Choroid plexus epithelial cell (primary cell): ENCODE measurements at places on chromosomes 3 and 15.

DNA sequence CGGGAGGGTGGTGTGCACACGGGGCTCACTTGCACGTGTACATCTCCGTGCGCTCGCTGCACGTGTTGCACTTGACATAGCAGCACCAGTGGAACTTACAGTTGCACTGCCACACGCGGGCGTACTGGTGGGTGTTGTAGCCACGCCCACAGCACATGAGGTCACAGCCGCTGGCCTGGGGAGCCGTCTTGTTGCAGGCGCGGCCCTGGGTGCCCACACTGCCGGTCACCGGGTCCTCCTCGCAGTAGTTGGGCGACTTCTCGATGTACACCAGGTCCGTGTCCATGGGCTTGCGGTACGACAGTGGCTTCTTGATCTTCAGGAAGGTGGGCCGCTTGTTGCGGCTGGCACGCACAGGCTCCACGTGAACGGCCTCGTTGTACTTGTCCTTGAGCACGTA lies 61.0 kb downstream of the WNT7A start:
- no peak for DNase-seq

- no peak for DNase-seq
Observed at GRCh38 chr3:44983484-44983941, 7.5 kb downstream of the EXOSC7 start.

GRCh38 chr3:187852842-187853730 lies 107.8 kb upstream of the BCL6 start:
- DNase-seq: no peak

DNA sequence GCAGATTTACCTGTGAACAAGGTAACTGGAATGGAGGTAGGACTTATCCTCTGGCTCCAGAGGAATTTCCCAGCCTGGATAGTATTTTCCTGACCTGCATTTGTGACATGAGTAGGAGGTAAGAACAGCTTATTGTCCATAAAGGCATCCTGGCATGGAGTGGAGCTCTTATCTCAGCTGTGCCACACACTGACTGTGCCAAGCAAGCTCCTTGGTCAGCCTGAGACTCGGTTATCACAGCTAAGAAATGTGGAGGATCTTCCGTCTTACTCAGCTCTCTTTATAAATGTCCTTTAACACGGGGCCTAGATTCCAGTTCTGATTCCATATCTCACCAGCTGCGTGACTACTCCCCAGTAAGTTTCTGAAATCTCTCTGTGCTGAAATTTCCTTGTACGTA lies 38.9 kb downstream of the SLCO3A1 start:
- DNase-seq: no peak

GRCh38 chr3:169179321-169179720 lies 484.2 kb downstream of the MECOM start:
- DNase-seq: no peak

DNA sequence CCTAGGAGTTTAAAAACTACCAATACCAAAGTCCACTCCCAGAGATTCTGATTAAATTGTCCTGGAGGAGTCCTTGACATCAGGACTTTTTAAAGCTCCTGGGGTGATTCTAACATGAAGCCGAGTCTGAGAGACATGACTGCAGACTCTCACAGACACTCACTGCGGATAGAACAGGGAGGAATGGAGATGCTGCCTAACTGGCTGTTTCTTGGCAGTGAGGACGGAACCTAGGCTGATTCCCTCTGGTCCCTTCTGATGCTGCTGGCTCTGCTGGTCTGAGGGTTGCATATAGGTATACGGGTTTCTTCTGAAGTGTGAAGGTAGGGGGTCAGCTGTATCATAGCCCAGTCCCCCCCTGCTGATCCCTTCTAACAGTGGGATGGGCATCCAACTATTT lies 1.3 kb upstream of the HRG start:
- no peak for DNase-seq

DNA sequence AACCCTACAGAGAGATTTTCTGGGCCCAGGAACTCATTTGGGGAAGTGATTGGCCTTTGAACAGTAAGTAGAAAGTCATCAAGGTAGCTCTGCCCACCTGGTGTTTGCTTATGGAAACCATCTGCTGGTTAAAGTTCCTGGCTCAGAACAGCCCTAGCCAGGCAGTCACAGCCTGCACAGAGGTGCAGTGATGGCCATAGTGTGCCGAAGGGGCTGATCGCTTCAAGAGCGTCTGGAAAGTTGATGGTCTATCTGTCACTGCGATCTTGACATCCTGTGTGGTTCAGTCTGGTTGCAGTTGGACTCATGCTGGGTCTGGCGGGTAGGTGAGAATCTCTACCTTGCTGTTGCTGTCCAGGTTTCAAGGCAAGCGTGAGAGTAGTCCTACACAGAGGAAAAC lies 151.6 kb downstream of the SLCO3A1 start:
- no peak for DNase-seq

GRCh38 chr3:114892880-114893279 lies 254.2 kb downstream of the ZBTB20 start:
- no peak for DNase-seq

GRCh38 chr3:31188112-31188511 lies 293.7 kb upstream of the GADL1 start:
- no peak for DNase-seq

DNA sequence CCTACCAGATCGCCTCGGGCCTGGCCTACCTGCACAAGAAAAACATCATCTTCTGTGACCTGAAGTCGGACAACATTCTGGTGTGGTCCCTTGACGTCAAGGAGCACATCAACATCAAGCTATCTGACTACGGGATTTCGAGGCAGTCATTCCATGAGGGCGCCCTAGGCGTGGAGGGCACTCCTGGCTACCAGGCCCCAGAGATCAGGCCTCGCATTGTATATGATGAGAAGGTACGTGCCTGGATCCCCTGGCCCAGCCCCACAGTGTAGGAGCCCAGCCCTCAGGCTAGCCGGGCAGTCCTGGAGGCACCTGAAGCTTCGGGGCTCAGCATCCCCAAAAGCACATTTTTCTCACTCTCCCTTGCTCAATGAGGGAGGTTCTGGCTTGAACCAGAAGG lies 135.8 kb downstream of the LRRK1 start:
- DNase-seq: no peak

DNA sequence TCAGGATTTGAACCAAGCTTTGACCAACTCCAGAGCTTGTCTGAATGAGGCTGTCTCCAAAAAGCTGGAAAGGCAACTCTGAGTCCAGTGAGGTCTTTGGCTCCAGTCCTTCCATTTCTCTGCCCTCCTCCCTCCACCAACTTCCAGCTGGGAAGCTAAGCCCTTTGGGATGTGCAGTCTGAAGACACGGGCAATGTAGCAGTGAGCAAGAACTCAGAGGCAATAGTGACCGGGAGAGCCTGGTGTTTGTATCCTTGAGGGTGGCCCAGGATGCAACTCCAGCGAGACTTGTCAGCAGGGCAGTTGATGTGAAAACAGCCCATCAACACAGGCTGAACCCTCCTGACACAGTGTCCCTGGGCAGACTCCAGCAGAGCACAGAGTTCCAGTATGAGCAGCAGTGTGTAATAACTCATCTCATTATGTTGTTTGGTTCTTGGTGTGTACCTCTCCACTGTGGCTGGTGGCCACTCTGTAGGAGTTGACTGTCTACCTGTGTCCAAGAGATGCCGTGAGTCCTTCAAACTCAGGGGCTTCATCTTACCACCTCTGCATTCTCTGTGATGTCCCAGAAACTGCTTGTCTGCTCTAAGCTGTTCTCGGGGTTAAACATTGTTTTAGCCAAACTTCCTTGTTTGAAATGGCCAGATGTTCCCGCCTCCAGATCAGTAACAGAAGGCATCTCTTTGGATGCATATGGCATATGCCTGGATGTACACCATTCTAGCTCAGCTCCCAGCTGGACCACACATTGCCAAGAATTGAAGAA lies 6.6 kb downstream of the CDCP1 start:
- DNase-seq: peak; percentile 80

- no peak for DNase-seq
Observed at GRCh38 chr3:40779039-40779438, 254.3 kb downstream of the ZNF621 start.

GRCh38 chr3:161316006-161316689 lies 55.2 kb downstream of the SPTSSB start:
- peak; percentile 5 for DNase-seq

DNA sequence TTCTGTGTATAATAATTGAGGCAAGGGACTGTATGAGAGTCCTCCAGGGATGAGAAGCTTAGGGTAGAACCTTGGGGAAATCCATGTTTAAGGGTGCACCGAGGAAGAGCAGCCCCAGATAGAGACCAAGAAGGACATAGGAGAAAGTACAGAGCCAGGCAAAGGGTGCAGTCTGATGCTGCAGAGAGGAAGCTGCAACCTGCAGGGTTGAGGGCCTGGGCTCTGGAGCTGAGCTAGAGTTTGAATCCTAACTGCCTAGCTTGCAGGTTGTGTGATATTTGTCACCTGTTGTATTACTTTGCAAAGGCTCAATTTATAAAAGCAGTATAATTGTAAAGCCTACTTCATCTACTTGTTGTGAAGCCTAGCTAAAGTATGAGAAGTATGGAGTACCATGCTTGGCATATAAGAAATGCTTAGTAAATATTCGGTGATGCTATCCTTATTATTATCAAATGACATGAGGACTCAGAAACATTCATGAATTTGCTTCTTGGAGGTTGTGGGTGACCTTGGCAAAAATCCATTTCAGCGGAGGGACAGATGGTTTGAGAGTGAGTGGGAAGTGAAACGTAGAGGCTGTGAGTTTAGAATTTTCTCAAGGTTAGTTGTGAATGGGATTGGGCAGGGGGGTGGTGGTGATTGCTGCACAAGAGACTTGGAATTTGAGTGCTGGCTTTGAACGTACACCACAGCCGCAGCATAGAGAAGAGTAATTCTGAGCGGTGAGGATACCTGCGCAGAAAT lies 43.8 kb downstream of the PLCL2 start:
- DNase-seq: peak; percentile 16

DNA sequence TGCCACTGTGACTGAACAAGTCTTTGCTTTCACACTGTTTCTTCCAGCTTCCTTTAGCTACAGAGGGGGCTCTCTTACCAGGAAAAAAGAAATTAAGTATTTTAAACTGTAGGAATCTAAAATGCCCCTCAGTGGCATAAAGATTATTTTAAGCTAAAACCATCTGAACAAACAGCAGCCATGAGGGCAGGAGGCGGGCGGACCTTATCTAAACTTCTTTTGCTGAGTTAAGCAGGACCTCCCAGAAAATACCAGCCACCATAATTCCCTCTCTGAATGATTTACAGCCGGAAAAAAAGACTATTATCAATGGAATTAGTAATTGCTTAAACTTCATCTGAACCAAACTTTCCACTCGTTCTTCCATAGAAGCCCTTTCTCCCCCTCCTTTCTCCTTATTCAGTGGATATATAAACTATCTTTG lies 5.2 kb upstream of the TOPAZ1 start:
- DNase-seq: no peak

GRCh38 chr3:168558728-168559411 lies 463.1 kb upstream of the GOLIM4 start:
- no peak for DNase-seq

DNA sequence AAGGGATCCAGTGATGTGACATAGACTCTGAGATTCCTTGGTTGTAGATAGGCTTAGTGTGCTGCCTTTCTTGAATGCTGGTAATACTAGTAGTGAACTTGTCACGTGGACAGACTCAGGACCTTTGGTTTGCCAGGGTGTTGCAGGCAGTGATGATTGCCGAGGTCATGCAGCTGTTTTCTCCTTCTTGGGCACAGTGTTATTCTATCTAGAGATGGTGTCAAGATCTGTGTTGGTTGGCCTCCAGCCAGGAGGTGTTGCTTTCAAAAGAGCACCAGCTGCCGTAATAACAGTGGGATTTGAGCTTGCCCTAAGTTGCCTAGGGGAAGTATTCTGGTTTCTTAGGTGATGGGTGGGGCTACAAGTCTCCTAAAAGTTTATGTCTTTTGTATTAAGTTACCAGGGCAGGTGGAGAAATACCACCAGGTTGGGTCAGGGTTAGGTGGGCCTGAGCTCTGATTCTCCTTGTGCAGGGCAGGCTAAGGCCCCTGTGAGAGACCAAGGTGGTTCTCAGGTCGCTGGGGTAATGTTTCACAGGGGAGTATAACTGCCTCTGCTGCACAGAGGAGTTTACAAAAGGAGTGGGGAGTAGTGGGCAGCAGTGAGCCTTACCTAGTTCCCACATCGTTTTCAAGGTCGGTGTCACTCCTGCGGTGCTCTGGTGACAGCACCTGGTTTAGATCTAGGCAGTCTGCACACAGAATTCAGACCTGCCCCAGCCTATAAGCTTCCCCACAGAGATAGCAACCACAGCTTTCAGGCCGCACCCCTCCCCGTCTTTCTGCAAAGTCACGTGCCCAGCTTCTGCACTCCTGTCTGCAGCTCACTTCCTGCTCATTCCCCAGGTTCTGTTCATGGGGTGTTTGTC lies 350.3 kb downstream of the DOCK3 start:
- DNase-seq: no peak

GRCh38 chr15:67782691-67782991 lies 42.7 kb upstream of the SKOR1 start:
- peak; percentile 21 for DNase-seq

DNA sequence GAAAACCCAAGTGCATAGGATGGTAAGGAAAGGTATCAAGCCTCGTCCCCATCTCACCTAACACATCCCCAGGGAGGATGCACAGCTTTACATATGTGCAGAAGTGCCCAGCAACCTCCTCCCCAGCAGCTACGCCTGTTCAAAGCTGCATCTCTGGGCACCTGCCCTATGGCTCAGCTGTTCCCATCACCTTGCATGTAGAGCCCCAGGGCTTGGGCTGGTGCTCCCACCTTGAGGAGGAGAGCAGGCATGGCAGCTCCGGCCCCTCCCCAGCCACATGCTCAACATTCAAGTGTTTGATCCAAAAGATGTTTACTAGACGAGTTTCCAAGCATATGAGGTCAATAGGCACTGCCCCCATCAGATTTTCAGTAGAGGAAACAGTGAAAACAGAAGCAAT lies 173.5 kb downstream of the ATP10A start:
- DNase-seq: no peak

DNA sequence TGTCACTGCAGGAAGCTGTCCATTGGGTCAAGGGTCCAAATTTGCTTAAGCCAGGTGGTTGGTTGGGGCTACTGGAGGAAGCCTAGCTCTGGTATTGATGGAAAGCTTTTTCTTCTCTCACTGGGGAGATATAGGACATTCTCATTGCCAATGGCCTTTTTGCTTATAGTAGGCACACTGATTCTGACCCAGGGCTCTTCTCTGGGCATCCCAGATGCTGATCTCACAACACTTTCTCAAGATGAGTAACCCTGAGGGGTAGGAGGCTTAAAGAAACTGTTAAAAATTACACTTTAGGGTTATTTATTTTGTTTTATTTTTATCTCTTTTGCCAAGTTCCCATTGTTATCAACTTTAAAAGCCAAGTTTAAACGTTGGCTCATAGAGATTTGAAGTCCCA lies 337.8 kb downstream of the LRRC3B start:
- no peak for DNase-seq

- no peak for DNase-seq
Observed at GRCh38 chr15:29516929-29517328, 247.3 kb upstream of the NSMCE3 start.

- no peak for DNase-seq
Observed at GRCh38 chr3:7821858-7822257, 679.8 kb upstream of the LMCD1 start.

- no peak for DNase-seq
Observed at GRCh38 chr3:111733856-111734255, 125.2 kb upstream of the PHLDB2 start.

DNA sequence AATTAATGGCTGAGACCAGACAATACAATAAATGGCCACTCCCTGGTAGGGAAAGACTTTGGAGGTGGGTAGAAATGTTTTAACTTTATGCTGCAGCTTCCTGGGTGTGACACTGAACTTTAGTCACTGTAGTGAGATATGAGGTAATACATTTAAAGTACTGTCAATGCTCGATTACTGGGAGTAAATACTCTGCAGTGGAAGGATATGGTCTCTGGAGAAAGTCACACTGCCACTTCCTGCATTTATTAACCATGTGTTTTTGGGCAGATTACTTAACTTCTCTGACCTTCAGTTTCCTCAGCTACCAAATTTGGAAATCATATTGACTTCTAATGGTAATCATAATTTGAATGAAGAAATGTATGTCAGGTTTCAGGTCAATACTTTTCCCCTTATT lies 317.1 kb upstream of the TGFBR2 start:
- DNase-seq: no peak
